ENCODE measurements at places on chromosomes 5 and 9. TPM values are rescaled to one million over a fixed set of nuclear protein-coding genes. Genes with fewer than 3 reads are reported as not detected.

GRCh38 chr5:144522698-144523097 lies 352.0 kb downstream of the KCTD16 start:
- no peak for DNase-seq
- H3K36me3 ChIP-seq: no peaks in the 10 kb centered on the region
- no peak overlapping the region for H3K27ac ChIP-seq
- H3K4me3 ChIP-seq: no peak overlapping the region

DNA sequence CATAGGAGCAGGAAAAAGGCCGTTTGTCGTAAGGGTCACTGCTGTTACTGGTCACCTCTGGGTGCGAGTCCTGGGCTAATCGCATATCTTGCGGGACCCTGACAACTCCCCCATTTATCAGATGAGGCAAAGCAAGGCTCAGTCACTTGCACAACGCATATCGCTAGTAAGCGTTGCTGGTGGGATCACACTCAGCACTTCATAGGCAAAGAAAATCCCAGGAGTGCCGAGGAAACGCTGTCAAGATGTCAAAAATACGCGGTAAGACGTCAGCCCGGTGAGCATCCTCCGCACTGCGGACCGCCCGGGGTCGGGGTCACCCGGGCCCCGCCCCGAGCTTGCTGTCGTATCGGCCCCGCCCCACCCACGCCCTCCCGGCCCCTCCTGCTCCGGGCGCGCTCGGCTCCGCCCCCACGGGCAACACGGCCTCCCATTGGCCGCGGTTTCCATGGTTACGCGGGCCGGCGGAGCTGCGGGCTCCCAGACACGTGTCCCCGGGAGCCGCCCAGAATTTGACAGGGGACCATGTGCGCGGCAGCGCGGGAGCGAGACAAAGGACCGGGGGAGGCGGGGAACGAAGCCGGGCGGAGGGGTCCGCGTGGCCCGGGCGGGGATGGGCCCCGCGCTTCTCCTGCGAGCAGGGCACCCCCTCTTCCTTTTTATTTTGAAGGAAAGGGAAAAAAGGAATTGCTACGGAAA lies 80.2 kb upstream of the IER5L start:
- DNase-seq: no peak
- H3K27ac ChIP-seq: no peak overlapping the region
- peaks cover 9% of the 10 kb centered on the region for H3K27me3 ChIP-seq
- no peak overlapping the region for H3K4me3 ChIP-seq

- H3K27me3 ChIP-seq: no peaks in the 10 kb centered on the region
- H3K4me3 ChIP-seq: no peak overlapping the region
- DNase-seq: no peak
- H3K27ac ChIP-seq: no peak overlapping the region
Measured at GRCh38 chr5:158212237-158212636, 353.3 kb upstream of the CLINT1 start.

GRCh38 chr5:101212942-101213514 lies 309.9 kb upstream of the ST8SIA4 start:
- H3K27ac ChIP-seq: no peak overlapping the region
- H3K4me3 ChIP-seq: no peak overlapping the region
- no peaks in the 10 kb centered on the region for H3K36me3 ChIP-seq
- H3K4me1 ChIP-seq: no peaks in the 10 kb centered on the region
- DNase-seq: no peak

DNA sequence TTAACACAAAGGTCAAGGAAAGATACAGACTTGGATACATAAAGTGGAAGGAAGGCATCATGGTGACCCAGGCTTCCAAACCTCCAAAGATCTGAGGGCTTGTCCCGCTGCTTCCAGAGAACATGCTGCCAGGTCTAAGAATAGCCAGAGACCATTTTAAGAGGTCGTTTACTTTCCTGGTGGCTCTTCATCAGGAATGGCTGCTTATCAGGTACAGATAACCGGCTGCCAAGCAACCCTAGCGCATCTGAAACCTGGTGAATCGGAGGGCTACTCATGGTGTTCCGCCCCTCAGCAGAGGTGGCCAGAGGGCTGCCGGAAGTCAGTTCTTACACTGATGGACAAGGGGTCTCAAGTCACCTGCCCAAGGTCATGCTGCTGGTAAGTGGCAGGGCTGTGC lies 251.3 kb upstream of the DAP start:
- no peak overlapping the region for H3K4me3 ChIP-seq
- H3K27ac ChIP-seq: no peak overlapping the region
- peaks cover 8% of the 10 kb centered on the region for H3K4me1 ChIP-seq
- no peak for DNase-seq
- H3K27me3 ChIP-seq: peaks cover 20% of the 10 kb centered on the region

The SLC30A5 gene
- 86.3 TPM for total RNA-seq

DNA sequence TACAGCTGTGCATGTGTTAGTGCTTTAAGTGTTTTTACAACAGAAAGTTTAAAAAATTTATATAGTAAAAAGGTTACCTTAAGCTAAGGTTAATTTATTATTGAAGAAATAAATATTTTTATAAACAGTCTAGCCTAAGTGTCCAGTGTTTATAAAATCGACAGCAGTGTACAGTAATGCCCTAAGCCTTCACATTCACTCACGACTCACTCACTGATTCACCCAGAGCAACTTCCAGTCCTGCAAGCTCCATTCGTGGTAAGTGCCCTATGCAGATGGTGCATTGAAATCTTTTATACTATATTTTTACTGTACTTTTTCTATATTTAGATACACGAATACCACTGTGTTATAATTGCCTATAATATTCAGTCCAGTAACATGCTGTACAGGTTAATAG lies 159.1 kb downstream of the ROR2 start:
- H3K27me3 ChIP-seq: no peaks in the 10 kb centered on the region
- H3K4me3 ChIP-seq: no peak overlapping the region
- H3K36me3 ChIP-seq: no peaks in the 10 kb centered on the region
- no peak for DNase-seq

GRCh38 chr9:80175286-80176150 lies 603.8 kb downstream of the TLE4 start:
- no peak overlapping the region for H3K27ac ChIP-seq
- no peaks in the 10 kb centered on the region for H3K27me3 ChIP-seq
- no peaks in the 10 kb centered on the region for H3K4me1 ChIP-seq
- peak; percentile 35 for DNase-seq
- no peaks in the 10 kb centered on the region for H3K36me3 ChIP-seq

The PRSS3 gene
- total RNA-seq: not detected

The SLC34A3 gene
- not detected for total RNA-seq

The FBP1 gene
- not detected for total RNA-seq

DNA sequence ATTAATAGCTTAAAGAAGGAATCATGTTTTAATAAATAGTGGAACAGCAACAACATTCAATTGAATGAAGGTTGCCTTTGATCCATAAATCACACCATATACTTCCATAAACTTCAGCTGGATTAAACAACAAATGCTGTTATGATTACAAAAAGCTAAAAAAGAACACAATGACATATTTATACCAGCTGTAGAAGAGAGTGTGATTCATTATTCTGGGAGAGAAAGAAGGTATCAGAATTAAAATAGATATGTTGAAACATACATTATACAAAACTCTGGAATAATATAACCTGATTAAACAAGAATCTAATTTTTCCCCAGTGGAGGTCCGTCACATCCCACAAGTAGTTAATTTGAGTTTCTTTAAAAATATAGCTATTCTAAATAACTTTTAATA lies 7.5 kb upstream of the RECK start:
- DNase-seq: no peak
- H3K27ac ChIP-seq: peak overlapping the region; percentile 31
- H3K27me3 ChIP-seq: no peaks in the 10 kb centered on the region
- H3K36me3 ChIP-seq: no peaks in the 10 kb centered on the region
- H3K4me1 ChIP-seq: peaks cover 19% of the 10 kb centered on the region

DNA sequence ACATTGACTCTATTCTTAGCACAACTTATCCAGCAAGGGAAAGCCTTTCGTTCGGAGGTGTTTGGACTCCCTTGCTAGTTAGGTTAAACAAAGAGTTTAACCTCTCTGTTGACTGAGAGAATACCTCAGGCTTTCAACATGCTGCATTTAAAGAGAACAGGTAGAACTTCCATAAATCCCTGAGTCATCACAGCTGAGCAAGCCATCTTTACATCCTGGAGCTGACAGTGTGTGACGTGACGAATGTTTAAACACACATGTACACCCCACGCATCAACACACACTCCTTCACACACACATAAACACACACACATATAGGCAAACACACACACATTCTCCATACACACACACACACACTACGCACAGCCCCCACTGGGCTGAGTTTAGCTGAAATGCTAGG lies 152.8 kb downstream of the ADAMTS12 start:
- DNase-seq: no peak
- H3K4me3 ChIP-seq: no peak overlapping the region
- H3K27me3 ChIP-seq: no peaks in the 10 kb centered on the region
- H3K27ac ChIP-seq: no peak overlapping the region

GRCh38 chr5:133750356-133750755 lies 138.0 kb upstream of the FSTL4 start:
- H3K4me3 ChIP-seq: no peak overlapping the region
- no peaks in the 10 kb centered on the region for H3K36me3 ChIP-seq
- no peaks in the 10 kb centered on the region for H3K27me3 ChIP-seq
- no peaks in the 10 kb centered on the region for H3K4me1 ChIP-seq

DNA sequence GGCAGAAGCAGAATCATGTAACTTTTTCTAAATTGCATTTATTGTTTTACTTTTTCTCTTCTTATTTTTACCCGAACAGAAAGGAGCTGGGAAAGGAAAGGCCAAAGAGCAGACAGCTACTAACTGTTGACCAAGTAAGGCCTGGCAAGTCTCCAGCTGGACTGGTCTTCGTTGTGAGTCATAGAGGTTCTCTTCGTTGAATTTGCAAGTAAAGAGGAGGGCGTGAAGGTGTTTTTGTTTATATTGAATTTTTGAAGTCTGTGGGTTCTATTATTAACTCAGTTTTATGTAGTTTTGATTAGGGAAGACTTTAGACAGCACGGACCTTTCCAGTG lies 416.5 kb upstream of the CCNH start:
- H3K36me3 ChIP-seq: no peaks in the 10 kb centered on the region
- no peaks in the 10 kb centered on the region for H3K4me1 ChIP-seq
- no peak overlapping the region for H3K4me3 ChIP-seq
- peak; percentile 12 for DNase-seq
- H3K27me3 ChIP-seq: no peaks in the 10 kb centered on the region

DNA sequence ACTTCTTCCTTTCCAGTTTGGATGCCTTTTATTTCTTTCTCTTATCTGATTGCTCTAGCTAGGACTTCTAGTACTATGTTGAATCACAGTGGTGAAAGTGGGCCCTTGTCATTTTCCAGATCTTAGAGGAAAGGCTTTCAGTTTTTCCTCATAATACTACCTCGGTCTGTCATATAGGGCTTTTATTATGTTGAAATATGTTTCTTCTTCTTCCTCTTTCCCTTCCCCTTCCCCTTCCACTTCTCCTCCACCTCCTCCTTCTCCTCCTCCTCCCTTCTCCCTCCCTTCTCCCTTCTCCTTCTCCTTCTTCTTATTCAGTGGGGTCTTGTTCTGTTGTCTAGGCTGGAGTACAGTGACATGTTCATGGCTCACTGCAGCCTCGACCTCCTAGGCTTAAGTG lies 9.2 kb upstream of the TERT start:
- no peak overlapping the region for H3K27ac ChIP-seq
- no peaks in the 10 kb centered on the region for H3K4me1 ChIP-seq
- no peak for DNase-seq
- no peaks in the 10 kb centered on the region for H3K36me3 ChIP-seq

The IFNB1 gene
- total RNA-seq: not detected

DNA sequence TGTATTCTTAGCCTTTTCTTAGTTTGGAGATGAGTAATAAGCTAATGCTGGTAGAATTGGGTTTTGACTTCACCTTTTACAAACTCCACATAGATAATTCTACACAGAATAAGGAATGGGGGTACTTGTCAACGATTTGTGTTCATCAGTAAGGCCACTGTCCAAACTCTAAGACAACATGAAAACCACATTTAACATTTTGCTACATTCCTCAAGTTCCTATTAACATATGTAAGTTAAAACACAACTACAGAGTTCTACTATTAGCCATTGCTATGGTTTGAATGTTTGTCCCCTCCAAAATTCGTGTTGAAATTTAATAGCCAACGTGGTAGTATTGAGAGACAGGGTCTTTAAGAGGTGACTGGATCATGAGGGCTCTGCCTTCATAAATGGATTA lies 31.9 kb downstream of the MEIKIN start:
- H3K27me3 ChIP-seq: no peaks in the 10 kb centered on the region
- DNase-seq: no peak
- no peak overlapping the region for H3K4me3 ChIP-seq
- no peak overlapping the region for H3K27ac ChIP-seq

The SVEP1 gene
- total RNA-seq: not detected

The HMMR gene
- 119 TPM for total RNA-seq

- no peak for DNase-seq
- H3K27ac ChIP-seq: no peak overlapping the region
- H3K4me3 ChIP-seq: no peak overlapping the region
- no peaks in the 10 kb centered on the region for H3K27me3 ChIP-seq
- peaks cover 13% of the 10 kb centered on the region for H3K4me1 ChIP-seq
- H3K36me3 ChIP-seq: no peaks in the 10 kb centered on the region
Measured at GRCh38 chr5:15823398-15823797, 323.4 kb downstream of the FBXL7 start.

The SURF2 gene
- 19.6 TPM for total RNA-seq

All from SJSA1 (cell line).